ENCODE measurements at places on chromosomes 13 and 19. TPM values are rescaled to one million over a fixed set of nuclear protein-coding genes. Genes with fewer than 3 reads are reported as not detected.

STK11 gene
- 54.8 TPM for total RNA-seq

LATS2 gene
- total RNA-seq, result 22.5 TPM

PRODH2 gene
- not detected for total RNA-seq

C13orf42 gene
- total RNA-seq, result not detected

ACP7 gene
- not detected for total RNA-seq

PEG3 gene
- total RNA-seq, result 7.1 TPM

ZNF577 gene
- total RNA-seq, result 6.5 TPM

PSG3 gene
- not detected for total RNA-seq

KLK15 gene
- total RNA-seq, result not detected

PROZ gene
- not detected for total RNA-seq

NCAN gene
- total RNA-seq, result not detected

DACH1 gene
- total RNA-seq, result 2.9 TPM

SYDE1 gene
- total RNA-seq, result 15.9 TPM

ZNF534 gene
- 0.43 TPM for total RNA-seq

ZNF557 gene
- total RNA-seq, result 2.9 TPM

SYT5 gene
- total RNA-seq, result not detected

SLC25A41 gene
- total RNA-seq, result not detected

DNA sequence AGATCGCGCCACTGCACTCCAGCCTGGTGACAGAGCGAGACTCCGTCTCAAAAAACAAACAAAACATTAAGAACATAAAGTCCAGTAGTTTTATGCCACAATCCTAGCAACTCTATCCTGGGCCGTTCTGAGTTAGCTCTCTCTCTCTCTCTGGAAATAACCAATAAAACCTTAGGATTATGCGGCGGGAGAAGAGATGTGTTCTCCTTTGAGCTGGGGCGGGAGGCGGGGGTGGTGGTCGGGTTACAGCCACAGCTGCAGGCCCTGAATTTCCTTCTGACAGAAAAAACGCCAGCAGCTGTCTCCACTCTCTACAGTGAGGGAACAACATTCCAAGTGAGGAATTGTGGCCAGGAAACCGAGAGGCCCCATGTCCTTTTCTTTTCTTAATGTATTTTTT is 9.1 kb upstream of the PNMA8A start:
- no peak for DNase-seq

DNA sequence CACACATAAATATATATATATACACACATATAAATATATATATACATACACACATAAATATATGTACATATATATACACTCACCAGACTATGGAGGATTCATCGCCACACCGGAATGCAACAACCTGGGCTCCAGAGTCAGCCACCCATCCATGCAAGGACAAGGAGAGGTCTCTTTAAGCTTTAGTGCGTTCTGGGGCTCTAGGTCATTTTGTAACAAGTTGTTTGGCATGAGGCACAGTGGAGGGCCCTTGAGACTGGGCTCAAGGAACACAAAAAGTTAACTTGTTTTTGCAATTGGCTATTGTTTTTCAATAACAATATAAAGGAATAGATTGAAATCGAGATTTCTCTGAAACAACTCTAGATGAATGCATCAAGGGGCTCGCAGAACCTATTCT is 4.9 kb upstream of the ZNF90 start:
- no peak for DNase-seq

GRCh38 chr13:74641586-74641985 is 507.4 kb upstream of the KLF12 start:
- DNase-seq, result no peak

GRCh38 chr13:69461397-69461796 is 646.2 kb upstream of the ATXN8OS start:
- DNase-seq, result no peak

DNA sequence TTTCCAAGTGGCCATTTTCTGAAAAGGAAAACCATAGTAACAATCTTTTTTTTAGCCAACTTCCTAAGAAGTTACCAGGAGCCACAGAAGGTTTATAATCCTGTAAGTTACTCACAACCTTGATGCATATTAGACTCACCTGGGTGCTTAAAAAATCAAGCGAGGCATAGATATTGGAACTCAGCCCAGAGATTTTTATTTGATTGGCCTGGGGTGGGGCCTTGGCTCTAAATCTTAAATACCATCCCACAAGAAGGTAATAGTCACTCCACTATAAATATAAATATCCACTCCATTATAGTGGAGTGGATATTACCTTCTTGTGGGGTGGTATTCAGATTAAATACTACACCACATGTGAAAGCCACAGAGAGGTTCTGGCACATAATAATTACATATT is 429.6 kb downstream of the RFC3 start:
- no peak for DNase-seq

DNA sequence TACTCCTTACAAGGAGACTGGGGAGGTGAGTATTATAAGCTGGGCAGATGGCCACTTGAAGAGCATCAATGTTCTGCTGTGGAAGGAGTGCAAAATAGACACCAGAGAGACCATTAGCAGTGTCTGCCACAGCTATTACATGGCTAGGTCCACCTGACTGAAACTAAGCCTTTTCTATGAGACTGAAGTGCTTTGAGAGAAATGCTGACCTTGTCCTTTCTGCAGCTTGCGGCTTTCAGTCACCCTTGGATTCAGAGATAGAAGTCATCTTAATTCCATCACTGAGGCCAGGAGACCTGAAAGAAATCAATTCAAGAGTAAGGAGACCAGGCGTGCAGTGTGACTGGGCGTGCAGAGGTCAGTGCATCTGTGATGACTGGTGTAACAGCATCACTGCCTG is 1.3 kb upstream of the ZFP28 start:
- DNase-seq, result no peak

DNA sequence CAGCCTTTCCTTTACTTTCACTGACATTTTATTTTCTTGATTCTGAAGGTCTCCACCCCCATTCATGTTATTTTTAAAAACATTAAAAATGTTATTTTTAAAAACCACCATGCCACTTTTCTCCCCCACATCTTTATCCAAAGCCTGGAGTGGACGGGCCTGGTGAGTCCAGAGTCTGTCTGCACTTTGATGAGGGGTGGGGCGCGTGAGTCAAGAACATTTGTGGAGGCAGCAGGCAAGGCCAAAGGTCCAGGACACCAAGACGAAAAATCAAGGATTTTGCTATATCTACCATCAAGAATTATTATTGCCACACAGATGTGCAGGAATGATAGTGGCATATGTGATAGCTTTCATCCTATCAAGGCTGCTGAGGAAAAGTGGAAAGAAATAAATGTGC is 224.9 kb downstream of the FGF9 start:
- DNase-seq, result no peak

DNA sequence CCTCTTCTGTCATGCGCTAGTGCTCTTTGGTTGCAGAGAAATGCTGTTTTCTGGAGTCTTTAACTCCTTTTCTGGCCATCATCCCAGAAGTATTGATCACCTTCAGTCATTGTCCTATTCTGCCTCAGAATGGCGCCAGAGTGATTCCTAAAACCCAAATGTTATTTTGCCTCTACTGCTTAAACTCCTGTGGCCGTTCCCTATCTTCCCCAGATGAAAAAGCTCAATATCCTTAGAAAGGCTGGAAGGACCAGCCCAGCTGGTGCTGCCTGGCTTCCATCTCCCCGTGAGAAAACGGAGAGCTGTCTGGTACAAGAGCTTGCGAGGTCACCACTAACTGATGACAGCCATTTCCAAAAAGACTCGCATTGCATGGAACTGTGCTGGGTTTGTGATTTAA is 179.1 kb downstream of the RBM26 start:
- DNase-seq, result no peak

GRCh38 chr13:46192412-46192811 is 10.4 kb upstream of the LCP1 start:
- no peak for DNase-seq

DNA sequence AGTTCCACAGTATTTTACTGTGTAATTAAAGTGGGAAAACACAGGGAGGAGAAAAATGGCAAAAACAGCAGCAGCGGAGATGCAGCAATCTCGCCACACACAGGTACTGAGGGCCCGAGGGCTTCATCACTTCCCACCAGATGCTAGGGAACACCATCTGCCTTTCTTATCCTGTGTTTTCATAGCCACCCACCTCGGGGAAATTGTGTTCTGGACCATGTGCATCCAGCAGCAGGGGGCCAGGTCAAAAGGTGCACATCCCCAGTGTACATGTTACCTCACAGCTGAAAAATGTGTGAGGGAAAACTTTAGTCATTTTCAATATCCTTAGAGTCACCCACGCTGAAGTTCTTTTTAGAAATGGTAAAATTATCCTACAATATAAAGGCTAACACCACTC is 30.2 kb downstream of the PDCD5 start:
- DNase-seq, result no peak

DNA sequence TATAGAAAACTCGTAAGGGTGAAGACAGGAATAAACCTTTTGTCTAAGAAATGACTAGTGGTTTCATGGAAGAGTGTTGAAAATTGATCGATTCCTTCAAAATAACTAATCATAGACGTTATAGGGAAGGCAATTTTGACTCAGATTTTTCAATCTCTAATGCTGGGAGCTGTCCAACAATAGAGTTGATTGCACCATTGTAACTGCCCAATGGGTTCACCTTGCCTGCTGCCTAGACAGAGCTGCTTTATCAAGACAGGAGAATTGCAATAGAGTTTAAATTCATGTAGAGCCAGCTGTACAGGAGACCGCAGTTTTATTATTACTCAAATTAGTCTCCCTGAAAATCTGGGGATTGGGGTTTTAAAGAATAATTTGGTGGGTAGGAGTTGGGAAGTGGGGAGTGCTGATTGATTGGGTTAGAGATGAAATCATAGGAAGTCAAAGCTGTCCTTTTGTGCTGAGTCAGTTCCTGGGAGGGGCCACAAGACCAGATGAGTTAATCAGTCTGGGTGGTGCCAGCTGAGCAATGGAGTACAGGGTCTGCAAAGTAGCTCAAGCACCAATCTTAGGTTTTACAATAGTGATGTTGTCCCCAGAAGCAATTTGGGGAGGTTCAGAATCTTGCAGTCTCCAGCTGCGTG is 16.8 kb upstream of the ADGRE2 start:
- DNase-seq, result no peak

DNA sequence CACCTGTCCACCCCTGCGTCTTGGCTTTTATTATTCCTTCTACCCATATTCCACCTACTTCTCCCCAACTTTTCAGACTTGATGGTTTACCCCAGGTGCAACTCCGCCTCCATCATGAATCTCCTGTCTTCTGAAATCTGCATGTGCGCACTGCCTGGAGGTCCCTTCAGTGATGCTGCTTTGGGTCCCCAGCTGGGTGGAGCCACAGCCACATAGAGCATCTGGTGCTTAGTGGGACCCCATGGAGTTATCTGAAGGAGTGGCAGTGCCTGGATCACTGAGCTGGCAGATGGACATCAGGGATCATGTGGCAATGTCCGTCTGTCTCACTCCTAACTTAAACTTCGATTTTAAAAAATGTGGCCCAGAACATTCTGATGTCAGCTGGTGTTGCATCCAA is 13.5 kb downstream of the ZNF536 start:
- no peak for DNase-seq

DNA sequence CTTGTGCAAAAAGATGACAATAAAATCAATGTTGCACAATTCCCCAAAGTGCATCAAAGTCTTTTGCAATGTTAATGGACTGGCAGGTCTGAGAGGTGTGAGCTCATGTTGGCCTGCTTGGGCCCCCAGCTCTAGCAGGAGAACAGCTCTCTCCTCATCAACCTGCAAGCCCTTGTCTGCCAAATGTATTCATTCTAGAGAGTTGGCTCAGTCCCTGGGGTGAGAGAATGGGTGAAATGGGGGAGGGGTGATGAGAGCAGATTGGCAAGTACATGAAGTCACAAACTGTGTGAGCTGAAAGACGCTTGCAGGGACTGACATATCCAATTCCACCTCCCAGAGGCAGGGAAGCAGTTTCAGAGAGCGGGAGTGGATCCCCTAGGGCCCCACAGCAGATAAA is 465.1 kb upstream of the ZNF507 start:
- DNase-seq, result no peak

GRCh38 chr13:49806126-49806536 is 13.6 kb upstream of the KPNA3 start:
- DNase-seq, result no peak

GRCh38 chr13:84655677-84656076 is 773.4 kb upstream of the SLITRK1 start:
- DNase-seq, result no peak

GRCh38 chr13:52034616-52035226 is 10.2 kb downstream of the UTP14C start:
- no peak for DNase-seq

DNA sequence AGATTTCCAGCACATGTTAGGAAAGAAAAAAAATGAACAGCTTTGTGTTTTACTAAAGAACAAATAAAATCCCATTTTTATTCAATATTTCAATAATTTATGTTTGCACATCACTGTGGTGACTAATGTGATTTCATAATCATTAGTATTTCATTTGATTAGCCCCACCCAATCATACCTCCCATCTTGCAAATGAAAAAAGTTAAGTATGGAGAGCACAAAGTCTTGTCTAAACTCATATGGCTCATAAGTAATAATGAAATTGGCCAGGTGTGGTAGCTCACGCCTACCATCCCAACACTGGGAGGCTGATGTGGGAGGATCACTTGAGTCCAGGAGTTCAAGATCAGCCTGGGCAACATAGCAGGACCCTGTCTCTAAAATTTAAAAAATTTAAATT is 3.8 kb downstream of the ZNF490 start:
- no peak for DNase-seq

- no peak for DNase-seq
Observed at GRCh38 chr13:79340490-79340889, 65.6 kb downstream of the RBM26 start.

DNA sequence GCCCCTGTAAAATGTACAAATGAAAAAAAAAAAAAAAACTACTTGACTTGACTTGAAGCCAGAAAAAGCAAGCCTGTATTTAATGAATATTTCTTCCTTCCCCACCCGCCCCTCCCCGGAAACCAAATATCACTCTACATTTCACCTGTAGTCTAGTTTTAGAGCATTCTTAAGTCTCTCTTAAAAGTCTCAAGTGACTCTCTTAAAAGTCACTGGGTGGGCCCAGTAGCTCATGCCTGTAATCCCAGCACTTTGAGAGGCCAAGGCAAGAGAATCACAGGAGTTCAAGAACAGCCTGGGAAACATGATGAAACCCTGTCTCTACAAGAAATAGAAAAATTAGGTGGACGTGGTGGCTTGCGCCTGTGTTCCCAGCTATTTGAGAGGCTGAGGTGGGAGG is 72.0 kb downstream of the TSC22D1 start:
- no peak for DNase-seq

- DNase-seq, result no peak
Observed at GRCh38 chr13:61728471-61728870, 312.8 kb upstream of the PCDH20 start.

DNA sequence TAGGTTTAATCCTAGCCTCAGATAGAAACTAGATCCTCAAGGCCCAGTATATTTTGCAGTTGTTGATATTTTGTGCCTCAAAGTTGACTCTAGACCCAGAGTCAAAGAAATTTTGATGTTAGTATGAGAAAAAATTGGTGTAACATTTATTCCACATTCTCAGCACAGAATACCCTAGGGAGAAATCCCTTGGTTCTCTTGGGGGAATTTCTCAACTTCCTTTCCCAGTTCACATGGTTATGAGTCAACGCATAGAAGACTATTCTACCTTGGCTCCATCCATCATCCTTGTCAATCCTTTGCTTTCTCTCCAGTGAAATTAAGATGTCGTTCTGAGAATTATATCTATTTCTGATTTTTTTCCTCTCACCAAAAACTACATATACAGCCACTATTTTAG is 145.3 kb downstream of the POSTN start:
- DNase-seq, result no peak
